Bronchial epithelial cell (primary cell): ENCODE measurements at places on chromosomes 5 and 9. TPM values are rescaled to one million over a fixed set of nuclear protein-coding genes. Genes with fewer than 3 reads are reported as not detected.

The GABRA1 gene
- not detected in 2 replicates for total RNA-seq

- no peak for DNase-seq
Measured at GRCh38 chr5:93926831-93927620, 185.6 kb upstream of the POU5F2 start.

- no peak for DNase-seq
Measured at GRCh38 chr9:85237478-85237877, 504.3 kb downstream of the AGTPBP1 start.

The SLC45A2 gene
- total RNA-seq = not detected in 2 replicates
